Cortex of kidney (tissue), 1 donor: ENCODE measurements at places on chromosomes 6 and 20.

DNA sequence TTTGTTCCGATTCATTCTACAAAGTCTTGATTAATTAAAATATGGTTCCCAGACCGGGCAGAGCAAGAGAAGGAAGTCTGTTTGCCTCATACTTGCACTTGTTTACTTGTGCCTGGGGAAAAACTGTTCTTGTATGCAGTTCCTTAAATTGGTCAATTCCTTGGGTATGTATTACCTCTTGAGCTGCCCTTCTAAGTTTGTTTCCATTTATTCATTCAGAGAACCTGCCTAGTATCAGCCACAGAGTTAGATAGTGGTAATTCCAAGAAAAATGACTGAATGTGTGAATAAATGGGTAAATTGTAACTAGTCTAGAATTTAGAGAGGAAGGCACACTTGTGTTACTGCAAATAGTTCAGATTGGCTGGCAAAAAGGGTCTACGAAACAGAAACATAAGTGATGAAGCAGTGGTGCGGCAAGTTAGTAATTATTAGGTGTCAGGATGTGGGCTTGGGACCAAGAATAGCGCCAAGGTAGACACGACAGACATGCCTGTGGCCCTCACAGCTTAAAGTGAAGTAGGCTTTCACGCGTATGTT is 525 bp upstream of the MAK start:
- no peak for DNase-seq

GRCh38 chr6:56618050-56618449 is 24.6 kb downstream of the DST start:
- no peak for DNase-seq

- no peak for DNase-seq
Measured at GRCh38 chr20:25008388-25009217, 16.1 kb upstream of the APMAP start.

DNA sequence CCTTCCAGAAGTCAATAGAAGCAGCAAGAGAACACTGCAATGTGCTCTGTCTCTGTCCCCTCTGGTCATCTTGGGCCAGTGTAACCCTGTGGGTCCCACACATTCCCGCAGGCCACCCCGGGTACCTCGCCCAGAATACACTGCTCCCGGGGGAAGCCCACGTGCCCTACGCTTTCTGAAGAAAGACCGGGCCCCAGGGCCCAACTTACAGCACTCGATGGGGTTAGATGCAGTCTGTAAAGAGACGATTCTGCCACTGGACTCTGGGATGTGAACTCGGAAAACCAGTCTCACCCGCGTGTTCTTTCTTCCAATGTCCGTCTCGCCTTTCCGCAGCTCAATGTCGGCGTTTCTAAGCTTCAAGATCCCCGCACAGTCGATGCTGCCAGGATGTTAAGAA is 68.7 kb downstream of the NFATC2 start:
- DNase-seq, result no peak

- no peak for DNase-seq
Measured at GRCh38 chr6:24522228-24523176, 27.7 kb downstream of the ALDH5A1 start.

DNA sequence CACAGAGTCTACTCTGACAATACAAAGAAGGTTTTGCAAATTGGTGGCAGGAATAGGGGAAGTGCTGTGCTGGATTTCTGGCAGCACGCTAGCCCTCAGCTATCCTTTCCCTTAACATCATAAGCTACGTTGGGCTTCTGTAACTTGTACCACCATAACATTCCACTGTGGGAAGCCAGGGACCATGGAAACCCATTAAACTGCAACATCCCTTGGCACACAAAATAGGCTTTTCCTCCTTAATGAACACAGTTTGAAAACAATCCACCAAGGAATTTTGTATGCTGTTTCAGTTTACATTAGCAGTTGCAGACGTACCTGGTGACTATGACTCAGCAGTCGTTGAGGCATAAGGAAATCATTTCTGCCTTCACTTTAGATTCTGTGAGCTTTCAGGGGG is 203.9 kb upstream of the RAB32 start:
- DNase-seq, result no peak

- DNase-seq, result no peak
Measured at GRCh38 chr6:45300736-45301135, 27.4 kb upstream of the RUNX2 start.

DNA sequence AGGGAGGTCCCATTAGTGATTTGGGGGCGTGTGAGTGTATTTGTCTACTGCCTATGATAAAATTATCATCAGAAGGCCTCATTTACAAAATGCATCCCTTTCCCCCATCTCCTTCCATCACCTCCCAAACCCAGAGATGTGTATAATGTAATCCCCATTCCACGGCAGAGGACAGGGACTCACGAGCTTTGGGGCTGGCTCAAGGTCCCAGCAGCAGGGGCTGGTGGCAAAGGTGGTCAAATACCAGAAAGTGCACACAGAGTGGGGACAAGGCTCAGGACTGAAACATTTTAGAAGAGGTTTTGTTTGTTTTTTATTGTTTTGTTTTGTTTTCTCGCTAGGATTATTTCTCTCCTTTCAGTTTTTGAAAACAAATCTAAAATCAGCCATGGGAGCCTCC is 68.5 kb upstream of the TOP1 start:
- DNase-seq, result no peak

DNA sequence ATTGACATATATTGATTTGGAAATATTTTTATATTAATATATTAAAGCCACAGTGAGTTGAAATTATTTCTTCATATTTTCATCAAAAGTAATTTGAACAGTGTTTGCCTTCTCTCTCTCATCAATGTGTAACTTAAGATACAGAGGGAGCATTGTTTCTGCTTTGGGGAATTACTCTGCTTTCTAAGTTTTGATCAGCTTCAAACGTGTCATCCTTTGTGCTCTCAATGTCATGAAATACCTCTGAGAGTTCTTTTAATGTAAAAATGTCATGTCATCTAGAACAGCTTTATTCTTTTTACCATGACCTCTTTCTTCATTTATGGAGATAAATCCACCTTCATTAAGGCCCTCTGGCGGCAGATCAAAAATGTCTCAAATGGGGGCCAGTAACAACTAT is 259.4 kb upstream of the STXBP5 start:
- DNase-seq, result no peak

DNA sequence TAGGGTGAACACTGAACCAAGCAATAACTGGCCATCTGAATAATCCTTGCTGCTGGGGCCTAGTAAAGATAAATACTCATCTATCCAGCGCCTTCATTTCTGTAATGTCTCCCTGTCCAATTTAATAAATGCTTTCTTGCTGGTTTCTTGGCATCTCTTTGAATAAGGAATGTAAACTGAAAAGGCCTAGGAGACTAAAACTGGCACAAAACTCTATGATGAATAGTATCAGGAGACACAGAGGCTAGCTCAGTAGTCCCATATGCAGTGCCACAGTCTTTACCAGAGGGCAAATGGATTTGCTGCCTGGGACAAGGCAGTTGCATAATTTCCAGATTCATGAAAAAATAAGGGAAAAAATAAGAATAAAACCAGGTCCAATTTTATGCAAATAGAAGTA is 324.4 kb downstream of the CENPW start:
- DNase-seq, result no peak

DNA sequence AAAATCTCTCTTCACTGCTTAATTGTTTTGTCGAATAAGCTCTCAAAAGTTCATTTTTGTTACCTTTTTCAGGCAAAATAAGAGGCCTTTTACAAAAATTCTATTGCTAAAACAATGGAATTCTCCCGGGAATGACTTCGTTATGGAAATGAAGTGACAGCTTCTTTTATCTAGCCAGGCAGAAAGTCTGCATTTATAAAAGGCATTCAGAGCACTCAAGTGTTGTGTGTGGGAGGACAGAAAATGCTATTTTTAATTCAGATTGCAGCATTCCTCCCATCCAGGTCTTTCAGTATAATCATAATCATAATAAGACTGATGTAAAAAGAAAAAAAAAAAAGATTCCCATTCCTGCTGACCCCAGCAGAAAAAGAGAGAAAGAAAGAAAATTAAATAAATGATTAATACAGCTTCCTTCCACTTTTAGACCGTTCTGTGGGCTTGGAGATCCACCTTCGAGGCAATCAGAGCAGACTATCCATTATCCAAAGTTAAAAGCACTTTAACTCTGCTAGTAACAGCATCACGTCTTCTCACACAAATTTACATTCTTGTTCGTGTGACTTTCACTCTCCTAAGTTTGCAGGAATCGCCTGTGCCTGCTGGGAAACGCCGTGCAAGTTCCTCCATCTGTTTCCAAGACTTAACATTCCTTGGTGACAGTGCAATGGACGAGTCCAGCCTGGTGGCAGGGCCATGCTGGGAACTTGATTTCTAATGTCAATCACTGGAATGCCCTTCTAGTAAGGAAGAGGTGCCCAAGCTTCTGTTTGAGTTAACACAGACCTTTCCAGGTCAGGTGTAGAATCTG is 258.8 kb downstream of the GMPR start:
- DNase-seq, result no peak

GRCh38 chr6:108797951-108798669 is 50.1 kb upstream of the ARMC2 start:
- no peak for DNase-seq

DNA sequence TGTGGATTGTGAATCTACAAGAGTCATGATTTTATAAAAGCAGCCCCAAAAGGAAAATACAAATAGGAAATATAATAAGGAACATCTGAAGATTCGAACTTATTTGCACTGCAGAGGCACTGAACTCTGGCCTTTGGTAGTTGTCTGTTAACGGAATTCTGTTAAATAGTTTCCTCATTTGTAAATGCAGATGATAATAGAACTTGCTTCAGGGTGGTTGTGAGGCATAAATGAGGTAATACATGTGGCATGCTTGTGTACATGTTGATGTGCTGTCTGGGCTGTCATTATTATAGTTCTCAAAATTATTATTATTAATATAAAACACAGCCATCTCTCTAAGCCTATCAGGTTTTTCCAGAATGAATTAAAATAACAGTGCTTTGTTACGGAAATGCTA is 302.0 kb downstream of the NRN1 start:
- DNase-seq, result no peak

GRCh38 chr6:21312118-21312517 is 281.4 kb upstream of the SOX4 start:
- DNase-seq, result no peak

DNA sequence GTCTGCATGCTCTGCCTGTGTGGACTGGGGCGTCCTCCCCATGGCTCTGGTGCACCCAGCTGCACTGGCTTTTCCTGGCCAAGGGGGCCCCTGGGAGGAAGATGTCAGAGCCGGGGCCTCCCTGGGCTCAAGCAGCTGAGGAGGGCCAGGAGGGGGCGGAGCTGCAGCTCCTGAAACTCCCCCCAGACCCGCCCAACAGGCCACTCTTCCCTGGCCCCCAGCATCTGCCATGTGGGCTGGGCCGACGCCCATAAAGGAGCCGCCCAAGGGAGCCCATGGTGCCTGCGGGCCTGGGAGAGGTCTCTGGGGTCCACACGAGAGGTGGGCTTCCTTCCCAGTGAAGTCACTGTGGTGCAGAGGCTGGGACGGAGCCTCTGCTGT is 4.0 kb downstream of the RBBP8NL start:
- DNase-seq, result no peak

DNA sequence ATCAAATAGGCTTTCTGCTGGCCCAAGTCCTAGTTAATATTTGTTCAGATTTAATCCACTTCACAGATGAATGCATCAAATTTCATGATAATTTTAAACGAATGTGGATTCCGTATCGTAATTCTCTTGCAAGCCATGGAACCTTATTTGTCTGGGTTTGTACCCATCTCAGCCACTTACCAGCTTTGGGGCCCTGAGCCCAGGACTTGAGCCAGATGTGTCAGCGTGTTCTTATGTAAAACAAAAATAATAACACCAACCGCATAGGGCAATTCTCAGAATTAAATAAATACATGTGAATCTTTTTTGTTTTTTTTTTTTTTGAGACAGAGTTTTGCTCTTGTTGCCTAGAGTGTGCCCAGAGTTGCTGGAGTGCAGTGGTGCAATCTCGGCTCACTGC is 282.5 kb upstream of the PLCB4 start:
- no peak for DNase-seq

DNA sequence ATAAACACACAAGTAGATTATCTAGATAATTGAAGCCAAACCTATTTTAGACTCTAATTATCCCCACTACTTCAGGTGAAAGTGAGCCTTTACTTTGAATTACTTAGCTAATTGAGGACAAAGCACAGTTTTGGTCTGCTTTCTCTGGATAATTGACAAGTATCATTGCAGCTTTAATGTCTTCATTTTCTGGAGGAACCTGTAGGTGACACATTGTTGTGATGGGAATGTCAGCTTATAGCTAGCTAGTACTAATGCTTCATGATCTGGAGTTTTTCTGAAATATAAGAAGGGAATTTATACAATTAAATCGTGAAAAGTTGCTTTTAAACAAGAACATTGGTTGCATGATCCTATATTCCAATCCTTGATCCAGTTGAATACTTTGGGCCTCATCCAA is 319.3 kb upstream of the CITED2 start:
- no peak for DNase-seq

- DNase-seq, result no peak
Measured at GRCh38 chr20:32033316-32033715, 18.7 kb upstream of the HCK start.

- DNase-seq, result no peak
Measured at GRCh38 chr20:50980851-50981713, 22.5 kb downstream of the MOCS3 start.

DNA sequence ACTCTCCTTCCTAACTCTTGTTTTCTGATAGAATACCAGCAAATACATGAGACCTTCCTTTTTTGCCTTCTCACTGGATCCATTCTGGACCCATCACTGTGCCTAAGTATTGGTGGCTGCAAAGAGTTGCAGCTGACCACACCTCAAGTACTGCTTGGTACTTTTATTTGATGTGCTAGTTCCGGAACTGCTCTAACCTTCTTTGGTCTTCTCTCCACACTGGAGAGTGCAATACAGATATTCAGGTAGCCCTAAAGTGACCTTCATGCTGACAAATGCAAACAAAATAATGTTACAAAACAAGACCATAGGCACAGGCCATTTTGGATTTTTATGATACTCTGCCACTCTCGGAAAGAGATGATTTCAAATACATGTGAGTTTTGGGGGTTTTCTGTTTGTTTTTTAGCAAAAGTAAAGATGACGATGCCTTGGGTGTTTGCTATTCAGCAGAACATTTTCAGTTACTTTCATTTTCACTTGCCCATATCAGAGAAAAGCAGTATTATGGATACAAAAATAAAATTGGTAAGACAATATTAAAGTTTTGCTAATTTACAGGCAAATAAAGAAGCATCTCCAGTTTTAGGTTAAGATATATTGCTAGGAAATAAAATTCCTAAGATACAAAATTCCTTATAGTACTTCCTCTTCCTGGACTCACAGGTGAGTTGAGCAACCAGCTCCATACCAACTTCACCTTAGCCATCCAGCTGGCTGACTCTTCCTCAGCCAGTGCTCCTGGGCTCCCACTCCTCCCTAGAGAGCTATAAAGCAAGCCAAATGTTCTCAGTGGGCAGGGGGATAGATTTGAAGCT is 42.0 kb downstream of the PTPRK start:
- no peak for DNase-seq

GRCh38 chr6:166624275-166624674 is 2.8 kb downstream of the RPS6KA2 start:
- no peak for DNase-seq
